WERI-Rb-1 (cell line): ENCODE measurements at places on chromosomes 3 and 15.
A peak's percentile ranks its signal among the peaks of the same experiment; 100 is the strongest.

GRCh38 chr3:112675943-112676535 is 35.1 kb upstream of the CCDC80 start:
- no peak for DNase-seq

GRCh38 chr15:23570486-23570885 is 5.0 kb downstream of the MKRN3 start:
- no peak for DNase-seq

DNA sequence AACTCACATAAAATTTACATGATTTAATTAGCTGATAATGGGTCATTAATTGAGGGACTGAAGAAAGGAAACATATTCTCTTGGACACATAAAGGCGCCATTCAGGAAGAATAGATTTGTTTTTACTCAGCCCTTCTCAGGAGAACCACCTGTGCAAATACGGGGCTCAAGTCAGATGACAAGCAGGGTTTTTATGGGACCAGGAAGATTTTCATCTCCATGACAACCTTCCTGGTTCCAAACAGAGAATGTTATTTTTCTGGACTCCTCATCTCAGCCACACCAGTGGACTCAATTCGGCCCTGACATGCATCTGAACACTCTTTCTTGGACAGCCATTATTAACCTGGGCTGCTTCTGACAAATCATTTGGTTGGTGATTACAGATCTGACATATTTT is 120.5 kb downstream of the PDZRN3 start:
- no peak for DNase-seq

GRCh38 chr15:40217166-40217824 is 21.6 kb upstream of the PAK6 start:
- DNase-seq = peak; percentile 61

- DNase-seq = no peak
Measured at GRCh38 chr3:56902468-56903160, 100.9 kb upstream of the ARHGEF3 start.

GRCh38 chr3:71591101-71591500 is 7.6 kb upstream of the FOXP1 start:
- DNase-seq = no peak
